ENCODE measurements at places on chromosomes 2 and 18.
A peak's percentile ranks its signal among the peaks of the same experiment; 100 is the strongest.

GRCh38 chr2:219687882-219688559 lies 60.6 kb downstream of the SLC4A3 start:
- DNase-seq: no peak

DNA sequence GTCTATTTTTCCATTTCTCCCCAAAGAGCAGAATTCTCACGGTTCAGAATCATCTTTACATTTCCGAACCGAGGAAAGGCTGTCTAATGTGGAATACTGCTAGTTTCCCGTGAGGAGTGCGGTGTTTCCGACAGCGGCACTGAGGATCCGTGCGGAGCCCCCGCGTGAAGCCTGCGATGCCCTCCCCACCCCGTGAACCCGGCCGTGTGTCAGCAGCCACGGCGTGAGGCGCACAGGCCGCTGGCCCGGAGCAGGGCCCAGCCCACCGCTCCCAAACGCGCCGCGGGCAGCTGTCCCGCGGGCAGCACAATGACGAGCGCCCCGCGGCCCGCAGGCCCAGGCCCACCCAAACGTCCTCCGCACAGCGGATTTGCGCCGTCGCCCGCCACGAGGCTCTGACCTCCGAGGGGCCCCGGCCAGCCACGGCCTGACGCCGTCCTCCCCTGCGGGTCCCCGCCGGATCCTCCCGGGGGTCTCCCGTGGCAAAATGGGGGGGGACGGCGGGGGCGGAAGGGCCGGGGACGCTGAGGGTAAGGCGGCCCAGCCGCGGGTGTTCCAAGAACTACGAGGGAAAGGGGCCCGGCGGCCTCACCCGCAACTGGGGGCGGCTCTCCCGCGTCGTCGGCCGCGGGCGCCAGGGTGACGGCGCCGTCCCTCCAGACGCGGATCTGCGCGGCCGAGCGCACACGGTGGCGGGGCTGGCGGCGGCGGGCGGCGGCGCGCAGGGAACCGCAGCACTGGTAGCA lies 796 bp downstream of the SPIRE1 start:
- peak; percentile 12 for DNase-seq

DNA sequence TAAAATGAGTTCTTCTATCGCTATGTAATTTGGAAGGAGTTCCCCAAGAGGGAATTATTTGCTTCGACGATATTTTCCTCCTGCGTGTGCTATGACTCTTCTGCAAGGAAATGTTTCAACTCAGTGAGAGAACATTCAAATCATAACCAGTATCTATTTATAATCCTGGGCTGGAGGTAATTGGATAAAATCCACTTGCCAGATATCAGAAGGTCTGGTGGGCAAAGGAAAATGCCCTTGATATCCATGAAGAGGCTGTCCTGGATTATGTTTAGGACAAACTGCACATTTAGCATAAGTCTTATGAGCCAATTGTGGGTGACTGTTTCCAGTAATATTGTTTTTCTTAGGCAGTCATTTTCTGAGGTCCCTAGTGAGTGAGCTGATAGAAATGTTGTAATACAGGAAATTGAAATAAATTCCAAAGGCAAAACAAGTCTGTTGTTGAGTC lies 17.7 kb downstream of the RPIA start:
- no peak for DNase-seq

DNA sequence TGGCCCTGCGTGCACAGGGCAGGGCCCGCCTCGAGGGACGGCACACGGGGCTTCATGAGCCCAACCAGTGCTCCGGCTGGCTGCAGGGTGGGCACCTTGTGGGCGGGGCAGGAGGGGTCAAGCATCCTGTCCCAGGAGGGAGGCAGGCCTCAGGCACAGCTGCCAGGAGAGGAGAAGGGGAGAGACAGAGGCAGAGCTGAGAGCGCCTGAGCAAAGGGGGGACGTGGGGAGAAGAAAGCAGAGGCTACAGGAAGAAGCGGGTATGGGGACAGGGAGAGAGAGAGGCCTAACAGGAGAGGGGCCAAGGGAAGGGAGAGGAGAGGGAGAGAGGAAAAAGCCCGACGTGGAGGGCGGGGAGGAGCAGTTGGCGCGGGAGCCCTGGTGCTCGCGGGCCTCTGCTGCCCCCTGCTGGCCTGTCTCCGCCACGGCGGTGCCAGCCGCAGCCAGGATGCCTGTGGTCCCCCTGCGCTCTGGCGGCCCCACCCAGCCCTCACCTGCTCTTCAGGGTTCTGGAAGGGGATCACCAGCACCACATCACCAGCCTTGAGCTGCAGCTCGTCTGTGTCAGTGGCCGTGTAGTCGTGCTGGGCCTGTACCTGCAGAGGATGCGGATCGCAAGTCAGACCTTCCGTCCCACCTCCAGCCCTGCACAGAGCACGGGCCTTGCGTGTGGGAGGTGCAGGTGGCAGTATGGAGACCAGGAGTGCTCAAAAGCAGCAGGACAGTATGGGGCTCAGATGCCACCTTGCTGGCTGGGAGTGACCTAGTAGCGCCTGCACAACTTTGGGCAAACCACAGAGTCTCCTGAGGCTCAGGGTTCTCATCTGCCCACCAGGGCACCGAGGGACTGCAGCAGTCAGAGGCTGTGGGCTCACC lies 56.8 kb downstream of the BIN1 start:
- DNase-seq: no peak

GRCh38 chr2:227855440-227855839 lies 16.0 kb upstream of the DAW1 start:
- DNase-seq: no peak

- DNase-seq: no peak
These were observed 251.7 kb upstream of the PXDN start for GRCh38 chr2:1995987-1996386.

GRCh38 chr2:102498414-102498813 lies 25.4 kb downstream of the SLC9A4 start:
- DNase-seq: no peak

DNA sequence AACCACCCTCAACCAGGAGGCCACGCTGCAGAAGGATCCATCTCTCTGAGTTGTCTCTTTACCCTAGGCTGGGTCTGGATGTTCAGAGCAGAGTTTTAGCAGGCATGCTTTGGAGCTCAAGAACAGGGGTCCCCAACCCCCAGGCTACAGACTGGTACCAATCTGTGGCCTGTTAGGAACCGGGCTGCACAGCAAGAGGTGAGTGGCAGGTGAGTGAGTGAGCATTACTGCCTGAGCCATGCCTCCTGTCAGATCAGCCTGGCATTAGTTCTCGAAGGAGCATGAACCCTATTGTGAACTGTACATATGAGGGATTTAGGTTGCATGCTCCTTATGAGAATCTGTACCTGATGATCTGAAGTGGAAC lies 172.5 kb downstream of the UXS1 start:
- no peak for DNase-seq

- DNase-seq: no peak
These were observed 170.8 kb downstream of the PRKCE start for GRCh38 chr2:45822272-45822630.

DNA sequence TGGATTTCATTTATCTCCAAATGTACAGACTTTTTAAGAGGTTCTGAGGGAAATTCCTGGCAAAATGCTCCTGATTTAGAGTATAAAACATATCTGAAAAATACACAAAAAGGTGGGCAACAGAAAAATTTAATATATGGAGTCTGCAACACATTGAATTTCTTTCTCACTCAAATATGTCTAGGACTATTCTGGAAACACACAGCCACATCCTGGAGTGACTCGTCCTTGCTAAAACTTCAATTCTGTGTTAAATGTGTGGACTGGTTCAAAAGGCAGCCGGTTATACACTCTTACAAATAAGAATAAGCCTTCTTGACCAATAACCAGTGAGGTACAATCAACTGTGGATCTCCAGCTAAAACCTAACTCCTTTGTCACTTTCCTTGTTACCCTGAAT lies 44.1 kb upstream of the RND3 start:
- no peak for DNase-seq

DNA sequence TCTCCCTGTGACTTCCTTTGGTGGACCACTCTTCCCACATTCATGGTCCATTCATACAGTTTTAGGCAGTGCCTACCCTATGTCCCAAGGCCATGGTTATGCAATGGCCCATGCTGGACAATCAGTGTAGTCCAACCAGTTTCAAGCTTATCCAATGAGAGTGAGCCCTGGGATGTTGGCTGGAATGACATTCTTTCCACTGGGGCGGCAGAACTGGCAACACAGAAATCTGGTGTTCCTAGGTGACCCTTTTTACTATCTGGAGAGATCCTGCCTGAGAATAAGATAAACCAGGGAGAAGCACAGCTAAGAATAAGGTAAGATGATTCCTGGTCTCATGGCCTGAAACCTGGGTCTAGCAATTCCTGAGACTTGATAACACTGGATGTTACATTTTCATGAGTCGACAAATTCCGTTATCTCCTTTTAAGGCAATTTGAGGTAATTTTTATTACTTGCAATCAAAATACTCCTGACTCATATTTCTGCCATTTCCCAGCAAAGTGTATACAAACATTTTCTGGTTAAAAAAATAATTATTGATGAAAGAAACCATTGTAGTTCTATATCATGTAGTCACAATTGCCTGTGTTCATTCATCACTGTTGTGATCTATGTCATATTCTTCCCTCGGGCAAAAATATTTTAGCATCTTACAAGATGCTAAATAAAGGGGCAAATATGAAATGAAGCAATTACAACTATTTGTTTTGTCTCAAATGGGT lies 271.5 kb upstream of the LYPD1 start:
- no peak for DNase-seq

DNA sequence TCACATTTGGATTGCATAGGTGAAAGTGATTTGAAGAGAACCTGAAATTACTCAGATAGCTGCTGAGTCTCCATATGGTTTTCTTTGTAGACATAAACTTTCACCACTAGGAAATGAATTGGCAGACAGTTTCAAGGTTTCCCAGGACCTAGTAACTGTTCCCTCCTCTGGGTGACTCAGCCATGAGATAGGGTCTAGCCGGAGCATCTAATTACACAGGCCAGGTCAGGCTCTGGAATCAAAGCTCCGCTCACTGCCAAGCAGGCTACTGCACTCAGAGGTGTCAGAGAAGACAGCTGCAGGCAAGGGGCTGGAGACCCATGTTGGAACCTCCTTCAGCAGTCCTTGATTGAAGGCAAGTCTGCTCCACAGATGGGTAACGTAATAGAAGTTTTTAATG lies 429.2 kb downstream of the TNS1 start:
- DNase-seq: no peak

- DNase-seq: no peak
These were observed 18.9 kb downstream of the SMAD7 start for GRCh38 chr18:48931680-48932461.

DNA sequence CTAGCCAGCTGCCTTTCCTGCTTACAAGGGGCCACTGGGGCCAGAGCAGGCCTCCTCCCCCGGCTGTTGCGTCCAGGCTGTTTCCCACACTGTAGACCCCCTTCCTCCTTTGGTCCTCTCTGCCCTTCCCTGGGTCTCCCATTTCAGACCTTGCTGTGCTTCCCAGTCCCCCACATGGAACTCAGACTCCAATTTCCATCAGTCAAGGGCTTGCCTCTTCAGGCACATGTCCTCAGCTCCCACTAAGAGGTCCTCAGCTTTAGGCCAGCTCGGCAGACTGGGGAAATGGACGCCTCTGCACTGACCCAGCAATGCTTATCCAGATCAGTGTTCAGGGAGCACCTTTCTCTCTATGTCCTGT lies 98.0 kb upstream of the BZW1 start:
- no peak for DNase-seq

GRCh38 chr2:7812231-7812995 lies 869.4 kb upstream of the ID2 start:
- no peak for DNase-seq

- DNase-seq: no peak
These were observed 24.1 kb upstream of the APOB start for GRCh38 chr2:21067859-21068537.

- no peak for DNase-seq
These were observed 158.2 kb downstream of the SRBD1 start for GRCh38 chr2:45452866-45453265.

- no peak for DNase-seq
These were observed 16.1 kb downstream of the PRPF40A start for GRCh38 chr2:152701198-152701597.

GRCh38 chr2:163541943-163542342 lies 193.9 kb downstream of the FIGN start:
- no peak for DNase-seq

DNA sequence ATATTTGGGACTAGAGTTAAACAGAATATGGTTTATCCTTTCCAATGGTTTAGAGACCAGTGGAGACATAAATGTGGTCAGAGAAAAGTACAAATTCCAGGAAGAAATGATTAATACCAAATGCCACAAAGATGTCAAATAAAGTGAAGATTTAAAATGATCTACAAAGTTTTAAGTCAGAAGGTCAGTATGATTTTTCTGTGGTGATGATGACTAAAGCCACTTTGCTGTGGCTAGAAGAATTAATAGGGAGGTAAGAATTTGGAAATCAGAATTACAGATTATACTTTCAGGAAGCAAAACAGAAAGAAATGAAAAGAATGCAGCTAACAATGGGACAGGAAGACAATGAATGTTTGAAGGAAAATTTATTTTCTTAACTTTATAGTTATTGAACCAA lies 91.5 kb upstream of the CDH7 start:
- no peak for DNase-seq

DNA sequence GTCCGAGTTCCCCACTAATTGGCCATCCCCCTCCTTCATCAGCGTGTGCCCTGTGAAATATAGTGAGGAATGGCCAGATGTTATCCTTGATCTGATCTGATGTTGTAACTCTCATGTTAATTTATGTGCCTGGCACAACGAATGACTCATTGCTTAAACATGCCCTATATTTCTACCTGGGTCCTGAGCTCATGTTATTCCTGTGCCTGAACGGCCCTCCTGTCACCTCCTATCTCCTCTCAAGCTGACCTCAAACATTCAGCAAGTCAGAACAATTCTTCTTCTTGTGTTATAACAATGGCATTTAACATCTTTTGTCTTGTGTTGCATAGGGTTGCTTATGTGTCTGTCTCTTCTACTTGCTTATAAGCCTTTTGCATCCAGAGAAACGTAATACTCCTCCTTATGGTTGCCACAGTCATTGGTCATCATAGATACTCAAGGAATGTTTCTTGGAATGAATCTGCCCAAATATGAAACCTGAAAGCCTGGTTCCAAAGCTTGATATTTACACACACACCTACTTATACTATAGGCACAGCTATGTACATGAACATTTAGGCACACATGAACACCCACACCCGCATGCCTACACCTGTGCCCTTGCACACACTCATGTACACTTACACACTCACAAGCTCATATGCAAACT lies 80.2 kb upstream of the PHLPP1 start:
- no peak for DNase-seq

GRCh38 chr18:6565815-6566081 lies 151.0 kb upstream of the L3MBTL4 start:
- DNase-seq: no peak

DNA sequence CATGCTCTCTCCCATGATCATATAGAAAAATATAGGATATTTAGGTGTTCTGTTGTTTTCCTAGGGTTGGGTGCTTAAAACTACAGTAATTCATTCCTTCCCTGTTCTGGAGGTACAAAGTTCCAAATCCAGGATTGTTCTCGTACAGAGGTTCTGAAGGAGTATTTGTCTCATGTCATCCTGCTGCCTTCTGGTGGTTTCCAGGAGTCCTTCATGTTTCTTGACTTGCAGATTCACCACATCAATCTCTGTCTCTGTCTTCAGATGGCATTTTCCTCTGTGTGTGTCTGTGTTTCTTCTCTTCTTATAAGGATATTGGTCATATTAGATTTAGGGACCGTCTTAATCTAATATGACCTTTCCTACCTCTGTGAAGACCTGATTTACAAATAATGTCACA lies 397.9 kb downstream of the NYAP2 start:
- no peak for DNase-seq

GRCh38 chr18:54279477-54280219 lies 10.3 kb downstream of the POLI start:
- no peak for DNase-seq
